ENCODE measurements at places on chromosomes 4 and X. TPM values are rescaled to one million over a fixed set of nuclear protein-coding genes. Genes with fewer than 3 reads are reported as not detected.

The SMARCA1 gene
- 92.1 TPM for total RNA-seq

- no peak overlapping the region for H3K4me3 ChIP-seq
- H3K27ac ChIP-seq = no peak overlapping the region
- H3K4me1 ChIP-seq = no peaks in the 10 kb centered on the region
- DNase-seq = no peak
Measured at GRCh38 chr4:26050212-26050643, 136.2 kb downstream of the SMIM20 start.

DNA sequence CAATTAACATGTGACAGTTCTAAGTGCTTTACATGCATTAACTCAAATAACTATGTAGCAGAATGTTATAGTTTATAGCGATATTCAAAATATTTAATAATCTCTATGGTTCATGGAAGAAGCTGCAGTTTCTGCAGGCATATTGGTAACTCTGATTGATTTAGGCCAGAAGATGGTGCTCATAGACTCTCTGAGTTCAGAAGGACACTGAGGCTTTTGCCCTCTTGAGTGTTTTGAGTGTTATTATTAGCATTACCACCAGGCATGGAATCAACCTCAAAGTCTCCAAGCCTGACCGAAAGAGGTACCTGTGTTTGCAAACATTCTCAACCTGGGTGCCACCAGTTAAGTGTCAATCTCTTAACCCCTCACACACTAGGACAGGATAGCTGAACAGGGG is 792.3 kb upstream of the PCDH7 start:
- H3K36me3 ChIP-seq = no peaks in the 10 kb centered on the region
- no peaks in the 10 kb centered on the region for H3K27me3 ChIP-seq
- no peak overlapping the region for H3K27ac ChIP-seq
- no peaks in the 10 kb centered on the region for H3K4me1 ChIP-seq
- no peak overlapping the region for H3K4me3 ChIP-seq
- no peak for DNase-seq

- H3K36me3 ChIP-seq = no peaks in the 10 kb centered on the region
- no peak overlapping the region for H3K4me3 ChIP-seq
- H3K27ac ChIP-seq = no peak overlapping the region
Measured at GRCh38 chr4:2280531-2281300, 18.8 kb upstream of the MXD4 start.

The TGIF2LX gene
- not detected for total RNA-seq

DNA sequence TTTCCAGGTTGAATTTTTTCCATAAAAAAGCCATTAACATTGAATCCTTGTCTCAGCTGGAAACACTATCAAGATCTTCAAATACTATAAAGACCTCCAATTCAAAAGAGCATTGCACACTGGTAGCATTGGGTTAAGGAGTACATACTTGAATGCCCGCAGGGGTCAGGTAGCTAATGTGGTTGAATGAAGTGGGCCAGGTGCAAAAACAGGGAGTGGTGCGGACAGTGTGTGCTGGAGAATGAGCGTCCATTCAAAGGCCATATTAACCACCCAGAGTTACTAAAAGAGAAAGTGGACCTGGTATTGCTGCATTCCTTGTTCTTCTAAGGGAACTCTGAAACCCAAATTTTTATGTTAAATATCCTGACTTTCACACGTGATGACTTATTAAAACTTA is 91.6 kb downstream of the NYX start:
- no peak overlapping the region for H3K27ac ChIP-seq
- no peaks in the 10 kb centered on the region for H3K36me3 ChIP-seq
- H3K4me1 ChIP-seq = no peaks in the 10 kb centered on the region

The ANTXR2 gene
- 28.3 TPM for total RNA-seq

DNA sequence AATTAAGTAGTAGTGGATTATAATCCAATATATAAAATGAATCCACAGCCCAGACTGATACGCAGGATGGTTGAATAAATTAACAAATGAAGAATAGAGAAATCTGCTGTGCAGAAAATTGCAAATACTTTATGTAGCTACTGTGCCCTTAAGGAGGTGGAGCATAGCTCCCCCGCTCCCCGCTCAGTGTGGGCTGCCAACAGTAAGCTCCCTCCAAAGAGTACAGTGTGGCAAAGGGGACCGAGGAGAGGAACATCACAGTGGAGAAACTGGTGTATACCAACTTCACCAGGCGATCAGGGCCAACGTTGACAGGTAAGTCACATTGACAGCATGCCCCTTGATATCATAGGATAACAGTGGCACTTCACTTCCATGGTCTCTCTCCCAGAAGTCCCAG is 57.9 kb upstream of the CLDN34 start:
- no peak overlapping the region for H3K27ac ChIP-seq
- H3K27me3 ChIP-seq = no peaks in the 10 kb centered on the region
- no peak overlapping the region for H3K4me3 ChIP-seq

Data from neural progenitor cell (in vitro differentiated cells).